ENCODE measurements at places on chromosomes 3 and 15. TPM values are rescaled to one million over a fixed set of nuclear protein-coding genes. Genes with fewer than 3 reads are reported as not detected.

The C3orf18 gene
- total RNA-seq, result 57.2 TPM

The C2CD4A gene
- not detected for total RNA-seq

The CLEC3B gene
- total RNA-seq, result 80.8 TPM

The RBP2 gene
- total RNA-seq, result not detected

The MITF gene
- total RNA-seq, result 81.9 TPM

The SERPINI1 gene
- 10.6 TPM for total RNA-seq

The TMEM43 gene
- total RNA-seq, result 44.4 TPM

The CYFIP1 gene
- 24.1 TPM for total RNA-seq

The PDZRN3 gene
- total RNA-seq, result 114 TPM

Measured in left ventricle myocardium inferior (tissue), 1 donor.